ENCODE measurements at places on chromosomes 4 and X. TPM values are rescaled to one million over a fixed set of nuclear protein-coding genes. Genes with fewer than 3 reads are reported as not detected.

- DNase-seq, result no peak
Observed at GRCh38 chr4:139795527-139796314, 130.1 kb downstream of the MGST2 start.

GRCh38 chr4:24642981-24643547, 58.7 kb upstream of the DHX15 start:
- no peak for DNase-seq

DNA sequence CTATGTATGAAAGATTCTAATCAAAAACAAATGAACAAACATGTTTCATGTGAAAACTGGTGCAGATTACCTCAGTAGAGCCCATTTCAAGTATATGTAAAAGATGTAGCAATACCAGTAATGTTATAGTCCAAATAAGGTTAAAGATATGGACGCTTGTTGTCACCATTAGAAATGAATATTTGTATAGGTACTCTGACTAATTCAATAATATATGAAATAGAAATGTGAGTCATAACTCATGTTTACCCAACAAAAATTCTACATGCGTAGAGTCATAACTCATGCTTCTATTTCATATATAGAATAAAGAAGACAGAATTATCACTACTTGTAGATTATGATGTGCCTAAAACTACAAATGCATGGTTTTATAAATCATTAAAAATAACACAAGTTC, 739.1 kb upstream of the DIAPH2 start:
- DNase-seq, result no peak

GRCh38 chr4:183118585-183118984, 19.5 kb downstream of the WWC2 start:
- no peak for DNase-seq

DNA sequence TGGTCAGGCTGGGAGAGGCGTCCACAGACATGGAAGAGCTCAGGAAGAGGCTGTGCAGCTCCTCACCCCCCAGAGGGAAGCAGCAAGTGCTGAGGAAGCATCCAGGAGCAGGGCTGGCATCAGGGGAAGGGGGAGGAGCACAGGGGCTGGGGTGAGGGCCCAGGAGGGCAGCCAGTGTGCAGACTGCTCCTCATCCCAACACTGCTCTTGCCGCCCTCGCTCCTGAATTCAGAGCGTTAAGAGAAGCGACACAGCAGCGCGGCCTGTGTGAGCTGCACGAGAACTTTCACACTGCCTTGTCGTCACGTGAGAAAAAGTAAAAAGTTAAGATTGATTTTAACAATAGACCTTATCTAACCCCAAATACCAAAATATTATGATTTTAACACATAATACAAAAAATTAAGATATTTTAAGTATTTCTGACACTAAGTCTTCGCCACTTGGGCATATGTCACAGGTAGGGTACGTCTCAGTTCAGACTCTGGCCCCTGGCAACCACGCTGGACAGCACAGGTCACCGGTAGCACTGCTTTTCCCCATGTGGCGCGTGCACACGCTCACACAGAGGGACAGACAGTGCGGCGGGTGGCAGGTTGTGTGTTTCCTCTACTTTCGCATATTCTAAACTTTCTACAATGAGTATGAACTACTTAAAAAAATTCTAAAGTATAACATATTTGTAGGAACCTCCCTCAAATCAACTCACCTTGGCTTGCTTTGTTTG, 19.7 kb downstream of the NOP14 start:
- no peak for DNase-seq

GRCh38 chr4:158192439-158193158, 17.7 kb upstream of the TMEM144 start:
- DNase-seq, result no peak

The MTNR1A gene
- 0.97 TPM for total RNA-seq

The HMX1 gene
- total RNA-seq, result 0.26 TPM

The YY2 gene
- 1.8 TPM for total RNA-seq

Measured in H9 (cell line).